ENCODE measurements at places on chromosomes 2 and 18.

DNA sequence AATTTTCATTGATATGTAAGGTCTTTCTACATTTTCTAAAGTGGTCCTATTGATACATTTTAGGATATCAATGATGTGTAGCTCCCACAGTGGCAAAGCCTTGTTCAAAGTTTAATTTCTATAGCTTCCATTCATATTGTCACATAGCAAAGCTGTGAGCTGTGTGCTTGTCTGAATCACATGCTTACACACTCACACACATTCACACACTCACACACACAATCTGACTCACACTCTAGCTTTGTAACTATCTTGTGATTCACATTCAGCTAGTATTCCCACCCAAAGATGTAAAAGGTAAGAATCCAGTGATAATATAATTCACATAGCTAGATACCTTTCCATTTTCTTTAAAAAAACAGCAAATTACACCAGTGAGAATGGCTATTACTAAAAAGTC is 58.7 kb downstream of the MAPRE2 start:
- DNase-seq = no peak

DNA sequence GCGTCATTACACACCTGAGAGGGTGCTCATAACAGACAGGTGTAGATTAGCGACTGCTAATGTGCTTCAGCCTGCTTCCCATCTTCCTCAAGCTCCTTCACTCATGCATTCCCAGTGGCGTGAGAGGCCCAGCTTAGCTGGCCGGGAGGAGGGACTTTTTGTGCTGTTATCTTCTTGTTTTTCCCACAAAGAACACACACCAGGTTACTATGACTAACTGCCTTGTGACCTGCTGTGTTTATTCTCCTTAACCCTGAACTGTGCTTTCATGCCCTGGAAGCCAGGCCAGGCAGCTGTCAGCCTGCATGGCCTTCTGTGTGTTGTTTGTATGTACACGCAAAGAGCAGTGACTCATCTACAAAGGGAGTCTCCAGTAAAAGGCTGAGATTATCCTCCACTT is 143.8 kb downstream of the PIEZO2 start:
- DNase-seq = peak; percentile 81

DNA sequence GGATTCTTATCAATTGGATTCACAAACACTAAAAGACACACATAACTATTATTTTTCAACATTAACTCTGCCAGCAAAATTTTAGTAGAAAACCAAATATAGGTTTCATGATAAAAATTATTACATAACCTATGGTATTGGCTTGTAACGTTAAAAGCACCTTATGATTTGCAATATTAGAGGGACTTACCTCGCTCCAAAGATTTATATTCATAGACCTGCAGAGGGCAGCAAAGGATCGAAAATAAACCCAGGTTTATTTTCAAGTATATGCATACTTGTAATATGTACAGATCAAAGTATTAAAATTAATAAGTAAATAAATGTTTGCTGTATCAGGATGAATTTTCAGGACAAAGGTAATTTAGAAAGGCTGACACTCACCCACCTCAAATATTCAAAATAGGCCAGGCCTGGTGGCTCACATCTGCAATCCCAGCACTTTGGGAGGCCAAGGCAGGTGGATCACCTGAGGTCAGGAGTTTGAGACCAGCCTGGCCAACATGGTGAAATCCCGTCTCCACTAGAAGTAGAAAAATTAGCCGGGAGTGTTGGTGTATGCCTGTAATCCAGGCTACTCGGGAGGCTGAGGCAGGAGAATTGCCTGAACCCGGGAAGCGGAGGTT is 45.3 kb downstream of the LRPPRC start:
- DNase-seq = peak; percentile 38

DNA sequence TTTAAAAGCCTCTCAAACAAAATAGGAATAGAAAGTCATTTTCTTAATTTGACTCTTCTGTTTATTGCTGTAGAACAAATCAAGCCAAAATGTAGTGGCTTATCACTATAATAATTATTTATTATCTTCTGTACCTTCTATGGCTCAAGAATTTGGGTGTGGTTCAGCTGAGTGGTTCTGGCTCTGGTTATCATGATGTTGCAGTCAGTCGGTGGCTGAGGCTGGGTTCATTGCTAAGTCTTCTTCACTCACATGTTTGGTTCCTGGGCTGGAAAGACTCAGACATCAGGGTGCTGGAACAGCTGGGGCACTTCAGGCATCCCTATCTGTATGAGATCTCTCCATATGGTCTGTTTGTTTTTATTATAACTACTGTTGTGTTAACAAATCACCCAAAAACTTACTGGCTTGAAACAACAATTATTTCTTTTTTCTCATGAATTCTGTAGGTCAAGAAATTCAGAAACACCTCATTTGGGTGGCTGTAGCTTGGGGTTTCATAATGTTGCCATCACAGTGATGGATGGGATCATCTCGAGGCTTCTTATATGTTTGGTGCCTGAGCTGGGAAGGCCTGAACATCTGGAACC is 242.6 kb upstream of the FBXO11 start:
- no peak for DNase-seq

DNA sequence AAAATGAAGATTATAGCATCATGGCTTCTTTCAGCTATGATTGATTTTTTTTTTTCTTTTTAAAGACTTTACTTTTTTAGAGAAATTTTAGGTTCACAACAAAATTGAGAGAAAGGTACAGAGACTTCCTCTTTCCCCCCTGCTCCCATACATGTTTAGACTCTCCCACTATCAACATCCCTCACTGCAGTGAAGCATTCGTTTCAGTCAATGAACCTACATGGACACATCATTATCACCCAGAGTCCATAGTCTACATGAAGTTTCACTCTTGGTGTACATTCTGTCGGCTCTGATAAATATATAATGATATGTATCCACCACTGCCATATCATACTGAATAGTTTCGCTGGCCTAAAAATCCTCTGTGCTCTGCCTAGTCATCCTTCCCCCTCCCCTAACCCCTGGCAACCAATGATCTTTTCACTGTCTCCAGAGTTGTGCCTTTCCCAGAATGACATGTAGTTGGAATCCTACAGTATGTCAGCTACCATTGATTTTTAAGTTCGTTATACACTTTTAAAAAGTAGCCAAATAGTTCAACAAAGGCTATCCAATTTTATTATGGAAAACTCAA is 86.8 kb downstream of the GPD2 start:
- DNase-seq = no peak

DNA sequence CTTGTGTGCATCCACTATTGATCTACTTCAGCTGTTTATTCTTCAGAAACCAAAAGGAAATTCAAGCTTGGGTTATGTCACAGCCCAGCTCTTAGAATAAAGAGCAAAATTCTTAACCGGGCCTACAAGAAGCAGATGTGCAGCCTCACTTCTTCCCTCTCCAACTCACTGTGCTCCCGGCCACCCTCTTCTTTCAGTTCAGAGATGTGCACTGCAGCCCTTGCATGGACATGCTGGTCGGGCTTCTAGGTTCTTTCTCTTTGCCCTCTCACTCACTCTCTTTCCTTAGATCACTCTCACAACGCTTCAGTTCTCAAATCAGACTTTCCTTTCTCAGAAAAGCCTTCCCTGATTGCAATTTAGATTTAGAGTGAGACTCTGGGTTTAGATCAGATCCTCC is 104.1 kb downstream of the CHN1 start:
- peak; percentile 1 for DNase-seq

GRCh38 chr18:66495844-66496243 is 108.0 kb downstream of the CDH19 start:
- peak; percentile 42 for DNase-seq

Measured in Caco-2 (cell line).